DMS 273 treated with DMSO at 0.1 percent for 48 hours (cell line): ENCODE measurements at places on chromosomes 7 and 10.

- DNase-seq: no peak
Observed at GRCh38 chr7:157622408-157623205, 285.8 kb downstream of the DNAJB6 start.

- no peak for DNase-seq
Observed at GRCh38 chr10:78727728-78728127, 341.0 kb upstream of the ZMIZ1 start.

DNA sequence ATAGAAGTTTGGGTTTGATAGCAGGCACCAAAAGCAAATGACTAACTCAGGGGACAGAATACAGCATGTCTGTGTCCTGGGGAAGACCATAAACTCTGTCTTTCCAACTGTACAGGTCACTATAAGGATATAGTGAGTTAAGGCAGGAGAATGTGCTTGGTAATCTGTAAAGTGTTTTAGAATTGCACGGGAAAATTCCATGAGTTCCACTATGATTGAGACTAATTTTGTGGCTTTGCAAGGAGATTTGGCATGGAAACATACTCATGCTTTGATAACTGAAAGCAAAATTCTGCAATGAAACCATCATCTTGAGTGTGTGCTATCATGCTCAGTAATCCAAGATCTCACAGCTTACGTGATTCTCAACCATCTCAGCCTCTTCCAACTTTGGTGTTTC, 152.6 kb downstream of the PKD1L1 start:
- DNase-seq: no peak

DNA sequence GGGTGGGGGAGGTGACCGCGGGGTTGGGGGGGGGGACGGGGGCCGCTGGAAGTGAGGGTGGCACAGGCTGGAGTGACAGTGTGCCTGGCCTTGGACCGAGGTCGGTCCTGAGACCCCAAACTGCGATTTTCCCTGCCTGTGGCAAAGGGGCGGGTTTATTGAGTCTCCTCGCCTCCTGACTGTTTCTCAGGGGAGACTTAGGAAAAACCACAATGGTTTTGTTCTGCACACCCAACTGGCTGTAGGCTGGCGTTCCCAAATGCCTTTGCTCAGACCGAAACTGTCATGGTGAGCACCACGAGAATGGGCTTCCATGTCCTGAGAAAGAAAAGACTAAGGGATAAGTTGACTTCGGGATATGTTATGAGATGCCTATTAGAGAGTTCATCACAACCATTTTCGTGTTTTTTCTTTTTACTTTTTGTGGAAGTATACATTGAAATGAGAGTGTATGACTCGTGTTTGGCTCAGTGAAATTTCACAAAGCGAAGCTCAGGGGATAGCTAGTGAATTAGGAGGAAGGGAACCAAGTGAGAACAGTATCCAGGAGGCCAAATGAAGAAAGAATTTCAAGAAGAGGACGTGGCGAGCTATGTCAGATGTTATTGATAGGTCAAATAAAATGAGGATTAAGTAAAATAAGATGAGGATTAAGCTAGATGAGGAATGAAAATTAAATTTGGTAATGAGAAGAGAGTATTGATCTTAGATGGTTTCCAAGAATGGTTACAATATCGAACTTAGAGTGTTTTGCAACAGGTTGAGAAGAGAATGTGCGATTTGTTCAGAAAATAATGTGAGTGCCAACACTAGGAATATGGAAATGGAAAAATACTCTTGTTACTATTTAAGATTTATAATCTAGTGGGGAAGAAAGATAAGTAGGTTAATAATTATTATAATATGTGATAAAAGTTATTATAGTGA, 918 bp downstream of the NET1 start:
- no peak for DNase-seq

DNA sequence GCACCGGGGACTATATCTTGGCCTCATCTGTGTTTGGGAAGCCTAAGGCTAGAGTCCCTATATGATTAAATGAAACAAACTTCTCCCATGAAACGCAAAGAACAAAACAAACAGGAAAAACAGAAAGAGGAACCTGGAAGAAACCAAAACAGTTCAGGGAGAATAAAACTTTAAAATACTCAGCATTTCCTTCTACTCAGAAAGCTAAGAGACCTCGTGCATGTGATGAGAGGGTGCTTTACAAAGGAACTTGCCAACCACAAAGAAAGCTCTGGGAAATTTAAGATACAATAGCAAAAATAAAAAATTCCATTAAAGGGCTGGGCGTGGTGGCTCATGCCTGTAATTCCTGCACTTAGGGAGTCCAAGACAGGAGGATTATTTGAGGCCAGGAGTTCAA, 6.9 kb downstream of the PILRA start:
- no peak for DNase-seq

- no peak for DNase-seq
Observed at GRCh38 chr7:116984917-116985316, 31.6 kb downstream of the ST7 start.

DNA sequence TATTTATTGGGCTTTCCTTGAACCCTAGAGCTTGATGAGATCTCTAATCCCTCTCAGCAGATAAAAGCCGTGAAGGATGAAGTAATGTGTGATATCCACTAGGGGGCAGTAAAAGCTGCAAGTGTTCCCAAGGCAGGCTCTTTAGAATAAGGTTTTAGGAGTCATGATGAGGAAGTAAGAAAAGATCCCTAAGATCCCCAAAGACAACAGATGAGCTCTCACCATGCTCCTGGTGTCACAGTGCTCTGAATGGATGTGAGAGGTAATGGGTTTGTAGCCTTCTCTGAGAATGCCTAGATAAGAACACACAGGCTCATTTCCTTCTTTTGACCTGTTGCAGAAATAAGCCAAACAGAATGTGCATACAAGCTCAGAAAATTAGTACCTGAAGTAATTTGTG, 70.4 kb upstream of the ITPRID1 start:
- peak; percentile 53 for DNase-seq

DNA sequence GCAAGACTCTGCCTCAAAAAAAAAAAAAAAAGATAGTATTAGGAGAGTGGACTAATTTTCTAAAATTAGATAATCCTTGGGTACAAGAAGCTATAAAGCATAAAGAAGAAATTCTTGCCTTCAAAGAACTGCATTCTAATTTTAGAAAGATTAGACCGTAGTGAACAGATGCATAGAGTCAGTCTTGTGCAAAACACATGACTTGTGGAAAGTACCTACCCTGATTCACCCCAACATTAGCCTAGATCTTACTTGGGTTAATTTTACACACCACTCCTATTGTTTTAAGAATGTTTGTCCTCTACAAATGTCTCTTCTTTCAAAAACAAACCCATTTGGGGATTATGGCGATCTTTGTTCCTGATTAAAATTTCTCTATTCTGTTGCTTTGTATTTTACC, 38.9 kb upstream of the SP8 start:
- DNase-seq: no peak

- DNase-seq: no peak
Observed at GRCh38 chr7:127589896-127590295, 1.7 kb downstream of the ARF5 start.

- DNase-seq: no peak
Observed at GRCh38 chr7:133258174-133258573, 5.3 kb downstream of the EXOC4 start.

GRCh38 chr7:149866779-149867447, 6.9 kb upstream of the ATP6V0E2 start:
- DNase-seq: no peak

GRCh38 chr7:107495516-107495915, 25.7 kb downstream of the GPR22 start:
- no peak for DNase-seq

- DNase-seq: no peak
Observed at GRCh38 chr10:62665771-62666170, 138.7 kb upstream of the ADO start.

DNA sequence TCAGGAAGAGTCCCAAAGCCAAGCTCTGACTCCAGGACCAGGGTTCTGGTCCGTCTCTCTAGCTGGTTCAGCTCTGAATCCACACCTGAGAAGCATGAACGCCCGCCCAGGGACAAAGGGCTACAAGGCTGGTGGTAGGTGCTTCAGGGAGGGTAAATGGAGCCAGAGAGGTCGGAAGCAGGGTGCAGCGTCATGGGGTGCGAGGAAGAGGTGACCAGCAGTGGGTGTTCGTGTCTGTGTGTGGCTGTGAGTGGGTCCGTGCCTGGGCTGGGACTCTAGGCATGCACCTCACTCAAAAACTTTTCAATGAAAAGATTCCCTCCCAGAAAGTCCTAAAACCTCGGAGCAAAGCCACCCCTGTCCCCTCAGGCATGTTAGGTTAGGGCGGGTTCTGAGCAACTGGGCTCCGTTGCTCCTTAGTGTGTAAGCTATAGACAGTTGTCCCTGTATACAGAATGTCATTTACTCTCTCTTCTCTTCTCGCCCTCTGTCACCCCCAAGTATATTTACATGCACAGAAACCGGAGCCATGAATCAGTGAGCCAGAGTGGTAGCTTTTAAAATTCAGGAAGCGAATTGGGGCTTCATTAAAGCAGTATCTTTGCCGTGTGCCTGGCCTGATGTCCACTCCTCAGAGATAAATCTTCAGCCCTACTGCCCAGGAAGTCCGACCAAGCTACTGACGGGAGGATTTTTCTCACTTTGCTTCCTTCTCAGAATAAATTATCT, 12.3 kb upstream of the GATA3 start:
- DNase-seq: no peak

DNA sequence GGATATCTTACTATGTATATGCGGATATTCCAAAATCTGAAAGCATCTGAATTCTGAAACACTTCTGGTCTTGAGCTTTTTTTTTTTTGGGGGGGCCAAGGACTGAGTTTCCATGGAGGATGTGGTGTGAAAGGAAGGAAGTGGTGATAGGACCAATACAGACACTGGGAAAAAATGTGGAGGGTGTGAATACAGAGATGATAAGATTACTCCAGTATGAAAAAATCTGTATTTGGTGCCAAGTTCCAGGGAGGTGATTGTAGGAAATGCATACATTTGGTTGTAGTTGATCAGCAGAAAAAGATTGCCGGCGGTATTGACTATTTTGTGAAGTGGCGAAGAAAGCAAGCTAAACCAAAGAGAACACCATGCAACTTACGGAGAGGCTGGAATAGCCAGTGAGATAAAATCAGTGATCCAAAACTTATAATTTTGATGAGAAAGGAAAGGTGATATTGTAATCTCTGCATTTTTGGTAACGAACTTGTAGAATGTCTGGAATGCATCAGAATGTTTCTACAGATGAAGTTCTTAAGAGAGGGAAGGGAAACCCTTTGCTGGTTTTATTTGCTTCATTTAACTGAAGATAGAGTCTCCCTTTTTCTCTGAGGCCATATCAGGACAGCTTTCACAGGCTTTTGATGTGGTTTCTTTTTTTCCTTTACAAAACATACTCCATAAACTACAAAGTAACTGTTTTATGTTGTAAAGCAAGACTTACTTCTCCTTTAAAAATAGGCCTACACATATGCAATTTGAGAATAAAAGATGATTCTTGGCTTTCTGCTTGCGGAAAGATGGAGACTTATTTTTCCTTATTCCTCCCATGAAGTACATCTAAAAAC, 6.0 kb downstream of the WDR37 start:
- DNase-seq: no peak

- DNase-seq: no peak
Observed at GRCh38 chr10:110569736-110570135, 2.2 kb downstream of the SMC3 start.

- DNase-seq: no peak
Observed at GRCh38 chr7:25847336-25848070, 304.5 kb upstream of the NFE2L3 start.

DNA sequence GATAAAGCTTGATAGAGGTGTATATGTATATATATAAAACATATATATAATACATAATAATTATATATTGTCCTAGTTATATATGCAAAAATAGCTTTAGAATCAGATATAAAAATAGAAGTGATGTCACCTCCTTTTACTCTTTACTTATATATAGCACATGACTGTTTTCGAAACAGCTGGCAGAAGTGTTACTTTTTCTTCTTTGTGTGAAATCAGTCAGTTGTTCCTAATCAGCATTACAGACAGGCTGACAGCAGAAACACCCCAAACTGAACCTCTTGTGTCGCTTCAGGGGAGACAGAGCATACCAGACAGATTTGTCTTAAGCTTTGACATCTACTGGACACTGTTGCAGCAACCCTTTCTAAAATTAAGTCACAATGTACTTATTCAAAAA, 684.9 kb upstream of the CELF2 start:
- DNase-seq: no peak

DNA sequence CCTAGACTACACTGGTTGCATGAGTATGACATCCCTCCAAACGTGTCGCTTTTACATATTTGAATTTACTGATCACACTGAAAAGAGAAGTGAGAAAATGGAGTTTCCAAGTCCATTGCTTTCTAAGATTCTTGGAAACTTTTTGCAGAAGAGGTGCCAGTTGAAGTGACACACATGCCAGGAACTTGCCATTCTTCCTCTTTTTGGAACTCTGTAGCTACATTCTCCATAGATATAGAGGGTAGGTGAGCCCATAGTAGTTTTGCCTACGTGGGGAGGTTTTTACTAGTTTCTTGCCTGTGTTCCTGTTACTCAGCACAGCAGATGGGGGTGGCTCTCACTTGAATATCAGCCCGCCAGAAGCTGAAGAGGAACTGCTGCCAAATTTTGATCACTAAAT, 286.6 kb upstream of the NRP1 start:
- DNase-seq: no peak

- no peak for DNase-seq
Observed at GRCh38 chr7:105141068-105141467, 127.1 kb downstream of the KMT2E start.

DNA sequence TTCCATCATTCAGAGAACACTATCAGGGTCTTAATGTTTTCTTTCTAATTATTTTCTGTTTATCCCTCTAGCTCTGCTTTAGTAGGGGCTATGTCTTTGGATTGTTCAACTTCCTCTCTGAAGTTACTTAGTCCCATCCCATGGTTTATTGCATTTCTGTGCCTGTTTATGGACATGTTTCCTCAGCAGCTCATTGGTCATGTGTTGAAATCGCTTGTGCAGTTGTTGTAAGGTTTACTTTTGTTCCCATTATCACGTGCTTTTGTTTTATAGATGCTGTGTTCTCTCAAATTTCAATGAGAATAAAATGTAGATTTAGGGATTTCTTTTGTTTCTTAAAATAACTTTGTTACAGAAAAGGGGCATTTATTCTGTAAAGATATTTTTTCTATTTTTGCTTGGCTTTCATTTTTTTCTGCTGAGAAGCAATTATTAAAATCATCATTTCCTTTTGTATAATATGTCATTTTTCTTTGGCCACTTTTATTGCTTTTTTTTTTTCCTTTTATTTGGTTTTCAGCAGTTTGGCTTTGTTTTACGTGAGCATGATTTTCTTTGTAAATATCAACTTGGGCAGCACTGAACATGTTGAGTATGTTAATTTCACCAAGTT, 110.9 kb downstream of the CCDC7 start:
- no peak for DNase-seq

- no peak for DNase-seq
Observed at GRCh38 chr10:32538256-32538655, 92.3 kb downstream of the CCDC7 start.

GRCh38 chr10:71347587-71348395, 28.7 kb downstream of the SLC29A3 start:
- no peak for DNase-seq

- no peak for DNase-seq
Observed at GRCh38 chr10:76492026-76492425, 1060.6 kb downstream of the LRMDA start.

DNA sequence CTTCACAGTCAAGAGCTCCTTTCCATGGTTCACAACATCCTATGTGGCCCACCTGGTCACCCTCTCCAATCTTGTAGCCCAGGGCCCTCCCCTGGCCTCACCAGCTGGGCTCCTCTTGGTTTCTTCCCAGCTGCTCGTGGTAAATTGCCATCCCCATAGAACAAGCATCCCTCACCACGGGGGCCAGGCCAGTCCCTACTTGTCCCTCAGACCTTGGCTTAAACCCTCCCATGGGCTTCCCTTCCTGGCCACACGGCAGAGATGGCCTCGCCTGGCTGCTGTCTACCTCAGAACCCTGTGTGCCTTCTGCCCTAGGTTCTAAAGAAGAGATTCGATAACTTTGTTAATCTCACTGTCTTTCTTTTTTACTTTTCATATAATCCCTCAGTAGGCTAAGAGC, 153.3 kb upstream of the TCERG1L start:
- no peak for DNase-seq
